Fibroblast of mammary gland (primary cell): ENCODE measurements at places on chromosomes 5 and 9.

DNA sequence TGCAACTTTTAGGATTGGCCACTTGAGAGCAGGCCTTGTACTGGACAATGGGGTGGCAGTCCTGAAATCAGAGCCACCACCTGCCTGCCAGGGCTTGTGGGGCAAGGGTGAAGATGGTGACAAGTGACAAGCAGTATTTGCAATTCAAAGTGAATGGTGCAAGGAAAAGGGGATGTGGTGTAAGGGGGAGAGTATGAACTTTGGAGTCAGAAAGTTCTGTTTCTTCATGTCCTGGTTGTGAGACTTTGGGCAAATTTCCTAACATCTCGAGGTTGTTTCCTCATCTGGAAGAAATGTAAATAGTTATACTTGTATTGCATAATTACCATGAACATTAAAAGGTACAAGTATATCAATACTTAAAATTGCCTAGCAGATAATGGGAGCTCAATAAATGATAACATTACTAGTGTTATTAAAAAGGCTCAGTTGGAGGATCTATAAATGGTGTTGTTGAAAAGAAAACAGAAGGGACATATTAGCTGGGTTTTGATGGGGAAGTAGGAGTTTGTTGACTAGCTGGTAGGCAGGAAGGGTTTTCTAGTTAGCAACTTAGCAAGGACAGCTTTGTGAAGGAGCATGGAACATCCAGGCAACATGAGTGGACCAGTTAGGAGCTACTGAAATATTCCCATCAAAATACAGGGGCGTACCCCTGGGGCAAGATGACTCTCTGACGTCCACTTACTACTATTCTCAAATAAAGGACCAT is 21.3 kb upstream of the MEGF9 start:
- DNase-seq: peak; percentile 65

- DNase-seq: no peak
Measured at GRCh38 chr9:111994831-111995458, 98.3 kb downstream of the UGCG start.

DNA sequence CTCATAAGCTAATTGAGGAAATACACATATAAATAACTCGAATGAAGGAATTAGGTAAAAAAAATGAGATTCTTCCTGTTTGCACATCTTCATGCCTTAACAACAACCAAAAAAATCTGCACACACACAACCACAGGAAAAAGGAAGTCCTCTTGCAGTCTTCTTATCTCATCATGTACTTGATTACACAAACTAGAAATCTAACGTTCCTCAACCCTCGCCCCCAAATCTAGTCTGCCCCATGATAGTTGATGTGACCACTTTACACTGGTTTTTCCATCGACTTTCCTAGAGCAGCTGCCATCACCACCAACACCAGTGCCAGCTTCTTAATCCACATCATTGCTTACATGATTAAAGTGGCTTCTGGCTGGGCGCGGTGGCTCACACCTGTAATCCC is 31.2 kb upstream of the RNU6ATAC start:
- DNase-seq: no peak

DNA sequence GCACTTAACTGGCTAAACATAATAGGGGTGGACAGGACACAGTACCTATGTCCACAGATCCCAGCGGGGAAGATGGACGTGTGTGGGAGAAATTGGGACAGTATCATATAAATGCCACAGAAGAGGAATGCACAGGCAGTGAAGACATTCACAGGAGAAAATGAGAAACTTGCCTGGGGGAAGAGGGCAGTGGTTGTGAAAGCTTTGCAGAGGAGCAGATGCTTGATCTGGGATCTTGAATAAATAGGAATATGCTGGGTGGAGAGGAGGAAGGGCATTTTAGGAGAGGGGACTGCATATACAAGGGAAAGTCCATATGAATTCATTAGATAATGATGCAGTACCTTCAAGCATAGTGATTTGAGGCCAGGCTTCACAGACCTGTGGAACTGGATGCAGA is 13.6 kb downstream of the TMEM268 start:
- no peak for DNase-seq

GRCh38 chr5:66222455-66222854 is 78.4 kb downstream of the SREK1 start:
- DNase-seq: no peak

DNA sequence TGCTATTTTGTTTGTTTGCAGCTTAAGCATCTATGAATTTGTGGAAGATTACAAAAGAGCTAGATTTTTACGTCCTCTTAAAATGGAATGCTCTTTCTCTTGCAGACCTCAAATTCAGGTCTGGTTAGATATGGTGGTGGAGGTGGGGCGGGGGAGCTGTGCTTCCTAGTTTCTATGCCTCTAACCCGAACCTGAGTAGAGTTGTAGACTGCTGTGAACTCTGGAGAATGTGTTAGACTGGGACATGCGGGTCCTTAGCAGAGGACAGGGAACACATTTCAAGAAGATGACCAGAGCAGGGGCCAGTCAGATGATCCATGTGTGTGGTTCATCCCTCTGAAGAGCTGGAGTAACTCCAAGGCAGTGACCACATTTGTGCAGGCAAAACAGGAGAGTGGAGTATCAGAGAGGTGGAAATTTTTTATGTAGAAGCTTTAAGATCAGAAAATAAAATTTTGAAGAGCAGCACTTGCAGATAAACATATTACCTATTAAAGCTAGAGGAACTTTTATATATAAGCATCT is 154.9 kb downstream of the FAM174A start:
- peak; percentile 9 for DNase-seq

DNA sequence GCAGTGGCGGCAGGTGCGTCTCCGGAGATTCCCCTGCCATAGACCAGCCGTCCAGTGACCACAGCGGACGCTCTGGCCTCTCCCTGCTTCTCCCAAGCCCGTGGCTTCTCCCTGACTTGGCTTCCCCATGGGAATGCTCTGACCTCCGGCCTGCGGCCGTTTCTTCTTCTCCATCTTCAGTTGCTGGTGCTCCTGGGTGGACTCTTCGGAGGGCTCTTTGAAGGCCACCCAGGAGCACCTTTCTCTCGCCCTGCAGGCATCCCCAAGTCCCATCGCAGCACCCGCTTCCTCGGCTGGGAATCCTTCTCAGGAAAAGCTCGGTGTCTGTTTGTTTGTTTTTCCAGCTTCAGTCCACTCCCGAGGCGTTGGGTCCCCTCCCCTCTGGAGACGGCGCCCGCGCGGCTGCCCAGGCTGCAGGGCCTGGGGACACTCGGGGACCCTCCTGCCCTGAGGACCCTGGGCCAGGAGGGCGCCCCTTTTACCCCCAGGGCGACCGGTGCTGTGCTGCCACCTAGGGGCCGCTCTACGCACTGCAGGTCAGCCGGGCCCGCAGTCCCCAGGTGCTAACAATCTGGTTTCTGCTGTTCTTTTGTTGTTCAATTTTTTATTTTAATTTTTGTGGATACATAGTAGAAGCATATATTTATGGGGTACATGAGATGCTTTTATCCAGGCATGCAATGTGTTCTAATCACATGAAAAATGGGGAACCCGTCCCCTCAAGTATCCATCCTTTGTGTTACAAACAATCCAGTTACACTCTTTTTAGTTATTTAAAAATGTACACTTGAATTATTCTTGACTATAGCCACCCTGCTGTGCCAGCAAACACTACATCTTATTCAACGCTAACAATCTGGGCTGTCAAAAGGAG is 197.9 kb upstream of the ADAMTS16 start:
- DNase-seq: no peak

- no peak for DNase-seq
Measured at GRCh38 chr9:27787891-27788290, 214.6 kb upstream of the C9orf72 start.

- no peak for DNase-seq
Measured at GRCh38 chr5:79349047-79349446, 113.1 kb downstream of the JMY start.

- DNase-seq: peak; percentile 53
Measured at GRCh38 chr5:124706729-124707361, 39.6 kb downstream of the ZNF608 start.

DNA sequence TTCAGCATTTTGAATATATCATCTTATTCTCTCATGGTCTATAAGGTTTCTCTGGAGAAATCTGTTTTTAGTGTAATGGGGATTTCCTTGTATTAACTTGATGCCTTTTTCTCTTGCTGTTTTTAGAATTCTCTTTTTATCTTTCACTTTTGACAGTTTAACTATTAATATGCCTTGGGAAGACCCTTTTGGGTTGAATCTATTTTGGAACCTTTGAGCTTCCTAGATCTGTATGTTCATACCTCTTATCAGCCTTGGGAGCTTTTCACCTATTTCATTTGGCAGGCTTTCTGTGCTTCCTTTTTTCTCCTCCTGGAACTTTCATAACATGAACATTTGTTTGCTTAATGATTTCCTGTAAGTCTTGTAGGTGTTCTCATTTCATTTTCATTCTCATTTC is 22.2 kb downstream of the RCL1 start:
- DNase-seq: no peak

- no peak for DNase-seq
Measured at GRCh38 chr5:124582561-124582840, 163.9 kb downstream of the ZNF608 start.

DNA sequence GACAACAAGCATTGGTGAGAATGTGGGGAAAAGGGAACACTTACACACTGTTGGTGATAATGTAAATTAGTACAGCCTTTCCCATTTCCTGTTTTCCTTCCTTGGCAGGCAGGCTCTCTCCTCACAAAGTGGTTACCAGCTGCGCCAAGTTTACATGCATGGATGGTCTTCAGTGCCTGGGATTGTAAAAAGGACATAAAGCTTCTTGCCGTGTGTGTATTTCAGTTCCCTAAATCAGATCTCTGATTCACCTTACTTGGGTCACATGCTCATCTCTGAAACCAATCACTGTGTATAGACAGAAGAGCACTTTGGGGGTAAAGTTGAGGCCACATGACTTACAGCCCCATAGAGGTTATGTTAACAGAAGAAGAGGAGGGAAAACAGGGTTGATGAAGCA is 92.8 kb downstream of the CAVIN4 start:
- DNase-seq: no peak

- DNase-seq: peak; percentile 43
Measured at GRCh38 chr9:3980771-3981170, 319.1 kb downstream of the GLIS3 start.

DNA sequence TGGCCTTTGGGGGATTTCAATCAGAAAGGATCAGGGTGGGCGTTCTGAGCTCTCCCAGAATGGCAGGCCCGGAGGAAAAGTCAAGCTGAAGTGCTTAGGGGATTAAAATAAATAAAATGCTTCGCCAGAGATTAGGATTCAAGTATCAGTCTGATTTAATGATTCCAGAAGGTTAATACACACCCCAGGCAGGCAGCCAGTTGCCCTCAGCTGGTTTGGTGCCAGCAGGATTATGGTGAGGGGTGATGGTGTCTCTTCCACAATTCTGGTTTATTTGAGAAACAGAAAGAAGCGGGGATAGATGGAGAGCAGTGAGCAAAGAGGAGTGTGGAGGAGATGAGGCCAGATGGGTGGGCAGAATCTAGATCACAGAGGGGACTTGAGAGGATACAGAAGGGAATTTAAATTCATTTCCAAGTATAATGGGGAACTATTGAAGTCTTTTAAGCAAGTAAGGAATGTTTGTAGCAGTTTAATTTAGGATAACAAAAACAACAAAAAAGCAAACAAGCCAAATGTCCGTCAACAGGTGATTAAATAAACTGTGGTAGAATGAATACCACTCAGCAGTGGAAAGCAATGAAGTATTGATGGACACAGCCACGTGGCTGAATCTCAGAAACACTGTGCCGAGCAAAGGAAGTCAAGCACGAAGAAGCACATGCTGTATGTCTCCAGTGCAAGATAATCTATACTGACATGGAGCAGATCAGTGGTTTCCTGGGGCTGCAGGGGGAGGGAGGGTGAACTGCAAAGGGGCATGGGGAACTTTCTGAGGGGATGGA is 297.7 kb downstream of the MSX2 start:
- DNase-seq: no peak

DNA sequence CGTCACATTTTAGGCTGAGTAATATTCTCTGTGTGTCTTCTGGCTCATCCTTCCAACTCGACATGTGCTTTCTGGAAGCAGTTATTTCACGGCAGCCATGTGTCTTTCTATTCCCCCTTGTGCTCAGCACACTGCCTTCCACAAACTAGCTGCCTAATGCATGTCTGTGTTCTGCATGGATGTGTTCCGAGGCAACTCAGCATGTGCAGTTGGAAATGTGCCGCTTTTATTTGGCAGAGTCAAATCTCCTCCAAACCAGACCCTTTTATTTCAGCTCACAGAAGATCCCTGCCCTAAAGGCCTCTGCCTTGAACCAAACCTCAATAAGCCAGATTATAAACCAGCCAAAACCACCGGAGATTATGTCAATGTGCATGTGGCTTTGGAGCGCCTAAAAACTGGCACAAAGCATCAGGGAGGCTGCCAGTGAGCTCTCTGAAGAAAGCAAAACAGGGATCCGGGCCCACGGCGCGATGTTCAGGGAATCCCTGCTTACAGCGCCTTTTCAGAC is 360.2 kb downstream of the DEPDC1B start:
- DNase-seq: peak; percentile 71

DNA sequence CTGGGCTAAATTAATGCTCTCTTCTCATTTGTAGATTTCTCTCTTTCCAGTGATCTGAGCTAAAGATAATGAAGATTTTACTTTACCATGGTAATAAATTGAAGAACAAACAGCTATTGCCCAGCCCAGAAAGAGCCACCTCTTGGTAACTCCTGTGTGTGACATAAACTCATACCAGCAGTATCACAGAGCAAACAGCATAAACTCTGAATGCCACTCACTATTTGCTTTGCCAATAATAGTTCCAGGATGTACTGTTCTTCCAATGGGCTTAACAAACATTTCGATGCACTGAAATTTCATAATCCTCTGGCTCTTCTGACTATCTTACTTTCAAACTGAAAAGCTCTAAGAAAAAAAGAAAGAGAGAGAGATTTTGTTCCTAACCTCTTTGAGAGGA is 69.8 kb upstream of the RASEF start:
- no peak for DNase-seq

DNA sequence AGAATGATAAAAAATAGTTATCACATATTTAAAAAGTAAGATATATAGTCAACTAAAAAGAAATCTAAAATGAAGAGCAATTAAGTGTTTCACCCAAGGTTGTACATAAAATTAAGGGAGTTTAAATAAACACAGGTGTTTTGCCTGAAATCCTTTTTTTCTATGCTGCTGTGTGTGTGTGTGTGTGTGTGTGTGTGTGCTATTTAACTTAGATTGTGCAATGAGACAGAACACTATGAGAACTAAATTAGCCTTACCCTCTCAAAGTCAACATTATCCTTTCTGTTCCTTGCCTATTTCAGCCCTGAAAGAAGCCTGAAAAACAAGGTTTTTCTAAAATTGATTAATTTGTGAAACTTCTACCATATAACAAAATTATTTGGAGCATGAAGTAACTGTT is 516.2 kb downstream of the ELAVL2 start:
- DNase-seq: no peak

- no peak for DNase-seq
Measured at GRCh38 chr5:3149899-3150298, 398.4 kb upstream of the IRX2 start.

GRCh38 chr5:163727028-163727427 is 221.6 kb downstream of the MAT2B start:
- DNase-seq: no peak

DNA sequence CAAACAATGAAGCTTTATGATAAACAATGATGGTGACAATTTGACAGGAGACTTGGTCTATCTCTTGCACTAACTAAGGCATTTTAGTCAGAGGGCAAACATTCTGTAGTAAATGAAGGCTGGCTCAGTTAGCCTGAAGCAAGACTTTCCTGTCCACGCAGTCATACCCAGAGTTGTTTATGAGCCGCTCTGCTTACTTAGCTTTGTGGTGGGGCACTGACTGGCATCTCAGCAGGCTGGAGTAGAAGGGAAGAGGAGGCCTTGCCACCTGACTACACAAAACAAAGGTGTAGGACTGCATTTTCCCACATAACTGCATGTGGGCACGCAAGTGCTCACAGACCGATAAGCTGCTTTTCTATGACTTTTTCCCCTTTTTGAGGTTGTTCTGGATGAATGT is 133.7 kb upstream of the EPB41L4A start:
- no peak for DNase-seq

- no peak for DNase-seq
Measured at GRCh38 chr9:114283551-114284111, 39.3 kb upstream of the ORM1 start.
